CD4-positive, CD25-positive, alpha-beta regulatory T cell (primary cell): ENCODE measurements at places on chromosomes 4 and X.

GRCh38 chr4:179536694-179537093, 2094.5 kb upstream of the AGA start:
- no peak overlapping the region for H3K27ac ChIP-seq
- H3K27me3 ChIP-seq, result no peaks in the 10 kb centered on the region
- H3K4me1 ChIP-seq, result no peaks in the 10 kb centered on the region
- no peak overlapping the region for H3K4me3 ChIP-seq
- no peaks in the 10 kb centered on the region for H3K36me3 ChIP-seq

GRCh38 chr4:130393231-130393630, 1297.3 kb downstream of the C4orf33 start:
- no peaks in the 10 kb centered on the region for H3K36me3 ChIP-seq
- no peak overlapping the region for H3K27ac ChIP-seq
- DNase-seq, result no peak
- H3K4me3 ChIP-seq, result no peak overlapping the region

GRCh38 chr4:2615821-2616220, 79.4 kb downstream of the FAM193A start:
- H3K4me3 ChIP-seq, result no peak overlapping the region
- H3K4me1 ChIP-seq, result peaks cover 3% of the 10 kb centered on the region
- peaks cover 3% of the 10 kb centered on the region for H3K36me3 ChIP-seq
- no peaks in the 10 kb centered on the region for H3K27me3 ChIP-seq
- no peak for DNase-seq

DNA sequence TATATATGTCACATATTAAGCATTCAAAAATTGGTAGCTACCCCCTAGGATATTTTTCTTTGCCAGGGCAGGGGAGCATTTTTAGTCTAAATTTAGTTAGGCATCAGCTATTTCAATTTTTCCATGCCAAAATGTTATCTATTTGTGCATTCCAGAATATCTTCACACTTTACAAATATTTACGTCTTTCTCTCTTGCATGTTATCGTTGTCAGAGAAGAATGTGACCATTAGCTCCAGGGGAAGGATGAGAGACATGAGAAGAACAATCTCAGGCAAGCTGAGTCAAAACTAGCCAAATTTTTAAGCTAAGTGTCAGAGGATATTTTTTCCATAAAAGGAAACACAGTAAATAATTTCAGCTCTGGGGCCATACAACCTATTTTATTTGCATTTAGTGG, 885.0 kb upstream of the EPHA5 start:
- no peaks in the 10 kb centered on the region for H3K27me3 ChIP-seq
- no peaks in the 10 kb centered on the region for H3K4me1 ChIP-seq
- no peak overlapping the region for H3K4me3 ChIP-seq
- H3K36me3 ChIP-seq, result no peaks in the 10 kb centered on the region
- DNase-seq, result no peak

DNA sequence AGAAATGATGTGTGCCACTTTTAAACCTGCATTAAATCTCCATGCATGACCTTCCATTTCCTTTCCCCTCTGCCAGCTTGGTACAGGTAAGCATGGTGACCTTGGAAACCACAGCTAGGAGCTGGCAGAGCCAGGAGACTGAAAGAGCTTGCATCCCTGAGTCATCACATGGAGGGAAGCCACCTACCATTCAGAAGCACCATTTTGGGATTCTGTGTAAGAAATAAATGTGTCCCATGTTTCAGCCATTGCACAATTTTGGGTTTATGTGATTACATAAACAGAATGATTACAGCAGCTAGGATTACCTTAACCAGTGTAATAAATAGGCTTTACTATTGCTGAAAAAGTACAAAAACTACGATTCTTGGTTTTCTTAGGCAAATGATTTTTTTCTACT, 17.3 kb upstream of the CCDC149 start:
- no peaks in the 10 kb centered on the region for H3K4me1 ChIP-seq
- H3K27ac ChIP-seq, result no peak overlapping the region
- H3K4me3 ChIP-seq, result no peak overlapping the region
- no peak for DNase-seq
- no peaks in the 10 kb centered on the region for H3K36me3 ChIP-seq

- H3K27me3 ChIP-seq, result no peaks in the 10 kb centered on the region
- no peak overlapping the region for H3K27ac ChIP-seq
- H3K4me1 ChIP-seq, result no peaks in the 10 kb centered on the region
- H3K36me3 ChIP-seq, result no peaks in the 10 kb centered on the region
Measured at GRCh38 chr4:28883211-28883610, 1837.0 kb upstream of the PCDH7 start.

DNA sequence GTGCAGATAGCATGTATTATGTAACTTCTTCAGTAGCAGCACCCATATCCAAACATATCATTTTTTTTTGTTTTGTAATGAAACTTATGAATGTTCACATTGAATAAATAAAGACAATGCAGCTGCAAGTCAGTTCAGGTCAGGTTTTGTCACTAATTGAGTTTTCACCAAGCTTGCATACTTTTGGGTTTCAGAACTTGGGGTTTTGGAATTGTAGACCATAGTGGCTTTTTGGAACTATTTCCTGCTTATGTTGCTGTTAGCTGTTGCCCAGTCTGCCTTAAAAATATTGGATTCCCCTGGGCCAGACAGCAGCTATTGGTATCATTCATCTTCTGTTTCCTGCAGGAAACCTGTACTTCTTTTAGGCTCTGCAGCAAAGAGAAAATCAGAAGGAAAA, 113.4 kb upstream of the LIMCH1 start:
- no peak for DNase-seq
- no peaks in the 10 kb centered on the region for H3K4me1 ChIP-seq
- H3K36me3 ChIP-seq, result no peaks in the 10 kb centered on the region

DNA sequence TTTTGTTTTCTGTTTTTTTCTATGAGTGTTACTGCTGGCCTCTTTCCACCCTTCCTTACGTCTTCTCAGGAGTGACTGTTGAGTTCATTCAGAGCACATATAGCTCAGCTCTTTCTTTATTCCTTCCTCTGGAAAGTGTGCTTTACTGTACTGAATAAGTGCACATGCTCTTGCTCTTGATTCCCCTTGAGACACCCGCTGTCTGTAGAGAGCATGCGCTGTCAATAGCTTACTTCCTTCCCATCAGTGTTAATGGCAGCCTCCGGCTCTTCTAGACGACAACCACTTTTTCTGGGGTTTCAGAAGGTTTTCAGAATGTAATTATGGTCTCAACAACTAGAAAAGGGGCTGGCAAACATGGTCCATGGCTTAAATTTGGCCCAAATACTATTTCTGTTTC, 504.9 kb downstream of the C4orf33 start:
- no peak overlapping the region for H3K4me3 ChIP-seq
- no peak overlapping the region for H3K27ac ChIP-seq
- H3K4me1 ChIP-seq, result no peaks in the 10 kb centered on the region
- DNase-seq, result no peak
- H3K36me3 ChIP-seq, result no peaks in the 10 kb centered on the region

GRCh38 chr4:1393866-1394265, 12.4 kb downstream of the NKX1-1 start:
- H3K4me3 ChIP-seq, result no peak overlapping the region
- H3K36me3 ChIP-seq, result peaks cover 17% of the 10 kb centered on the region
- no peaks in the 10 kb centered on the region for H3K4me1 ChIP-seq
- H3K27ac ChIP-seq, result no peak overlapping the region
- no peak for DNase-seq

GRCh38 chrX:14352511-14352910, 176.8 kb upstream of the GLRA2 start:
- DNase-seq, result no peak
- H3K27ac ChIP-seq, result no peak overlapping the region
- no peaks in the 10 kb centered on the region for H3K27me3 ChIP-seq
- no peaks in the 10 kb centered on the region for H3K4me1 ChIP-seq

- DNase-seq, result no peak
Measured at GRCh38 chr4:44668526-44668925, 9.7 kb upstream of the GUF1 start.

DNA sequence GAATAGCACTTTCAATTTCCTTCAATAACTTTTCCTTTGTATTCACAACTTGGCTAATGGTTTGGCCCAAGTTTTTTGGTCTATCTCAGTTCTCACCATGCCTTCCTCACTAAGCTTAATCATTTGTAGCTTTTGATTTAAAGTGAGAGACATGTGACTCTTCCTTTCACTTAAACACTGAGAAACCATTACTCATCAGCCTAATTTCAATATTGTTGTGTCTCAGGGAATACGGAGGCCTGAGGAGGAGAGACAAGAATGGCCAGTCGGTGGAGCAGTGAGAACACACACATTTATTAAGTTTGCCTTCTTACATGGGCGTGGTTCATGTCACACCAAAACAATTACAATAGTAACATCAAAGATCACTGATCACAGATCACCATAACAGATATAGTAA, 56.7 kb downstream of the TSPAN5 start:
- DNase-seq, result no peak
- H3K27ac ChIP-seq, result no peak overlapping the region
- no peaks in the 10 kb centered on the region for H3K27me3 ChIP-seq

DNA sequence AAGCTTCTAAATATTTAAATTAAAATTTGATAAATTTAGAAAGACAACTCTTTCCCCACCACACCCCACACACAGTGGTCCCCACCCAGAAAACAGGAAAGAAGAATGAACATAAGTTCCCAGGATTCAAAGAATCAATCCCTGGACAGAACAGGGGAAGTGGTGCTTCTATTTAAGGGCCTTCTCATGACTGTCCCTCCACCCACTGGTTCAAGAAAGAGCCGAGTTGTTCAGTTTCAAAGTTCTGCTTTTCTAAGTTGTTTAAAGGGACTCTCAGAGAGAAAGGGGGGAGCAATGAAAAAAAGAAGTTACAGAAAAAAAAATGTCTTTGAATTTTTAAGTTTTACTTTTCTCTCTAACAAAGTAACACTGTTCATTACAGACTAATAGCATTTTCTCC, 195.8 kb downstream of the PDGFC start:
- H3K4me3 ChIP-seq, result no peak overlapping the region
- H3K27me3 ChIP-seq, result no peaks in the 10 kb centered on the region
- no peaks in the 10 kb centered on the region for H3K4me1 ChIP-seq
- DNase-seq, result no peak
- no peaks in the 10 kb centered on the region for H3K36me3 ChIP-seq
- no peak overlapping the region for H3K27ac ChIP-seq
